ENCODE measurements at places on chromosomes 4 and X. TPM values are rescaled to one million over a fixed set of nuclear protein-coding genes. Genes with fewer than 3 reads are reported as not detected.

Gene PORCN
- total RNA-seq = 19.5 TPM

Gene WDR17
- 2.3 TPM for total RNA-seq

Gene SOX3
- 0.07 TPM for total RNA-seq

Gene VCX2
- not detected for total RNA-seq

Gene RHOH
- total RNA-seq = not detected

Gene ZCCHC13
- not detected for total RNA-seq

Gene GABRG1
- not detected for total RNA-seq

Gene FGG
- 5.5 TPM for total RNA-seq

Gene TRIM75
- not detected for total RNA-seq

Gene SPP1
- 152 TPM for total RNA-seq

Gene CXCL1
- 9.5 TPM for total RNA-seq

Gene ADGRL3
- total RNA-seq = 0.02 TPM

Gene SULT1E1
- total RNA-seq = not detected

Gene ASB9
- 21.4 TPM for total RNA-seq

Gene UGT2A3
- total RNA-seq = not detected

Gene FATE1
- not detected for total RNA-seq

Gene SRPK3
- not detected for total RNA-seq

Gene SSX4
- total RNA-seq = not detected

Gene AVPR2
- total RNA-seq = not detected

Gene TLR7
- not detected for total RNA-seq

Gene FGFBP2
- 0.13 TPM for total RNA-seq

Gene CSTF2
- total RNA-seq = 34.4 TPM

Gene KCND1
- 1.1 TPM for total RNA-seq

Gene PLP1
- not detected for total RNA-seq

Gene SPANXD
- total RNA-seq = not detected

Gene PRSS12
- total RNA-seq = 0.44 TPM

Gene FRMD7
- not detected for total RNA-seq

Measured in A549 treated with GW870086 at 1 μM for 4 hours (cell line).